ENCODE measurements at places on chromosomes 7 and 10. TPM values are rescaled to one million over a fixed set of nuclear protein-coding genes. Genes with fewer than 3 reads are reported as not detected.

DNA sequence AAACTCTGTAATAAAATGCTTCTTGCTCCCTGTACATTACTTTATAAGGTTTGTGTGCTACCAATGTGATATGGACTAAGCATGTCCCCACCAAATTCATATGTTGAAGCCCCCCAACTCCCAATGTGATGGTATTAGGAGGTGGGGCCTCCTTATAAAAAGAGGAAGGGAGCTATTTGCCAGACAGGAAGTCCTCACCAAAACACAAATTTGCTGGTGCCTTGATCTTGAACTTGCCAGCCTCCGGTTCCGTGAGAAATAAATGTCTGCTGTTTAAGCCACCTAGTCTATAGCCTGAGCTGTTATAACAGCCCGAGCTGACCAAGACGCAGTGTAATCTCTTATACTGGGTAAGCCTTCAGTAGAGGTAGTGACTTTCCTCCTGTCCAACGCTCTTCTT lies 114.5 kb downstream of the INHBA start:
- H3K4me3 ChIP-seq: no peak overlapping the region
- H3K27ac ChIP-seq: no peak overlapping the region
- no peaks in the 10 kb centered on the region for H3K27me3 ChIP-seq

AMPH gene
- 2.0 TPM for total RNA-seq

GRCh38 chr10:99318475-99318874 lies 10.7 kb upstream of the CNNM1 start:
- H3K27me3 ChIP-seq: peaks cover 42% of the 10 kb centered on the region
- DNase-seq: no peak
- no peaks in the 10 kb centered on the region for H3K4me1 ChIP-seq

GRCh38 chr7:142440219-142440905 lies 182.5 kb upstream of the PRSS58 start:
- H3K36me3 ChIP-seq: no peaks in the 10 kb centered on the region
- H3K27me3 ChIP-seq: no peaks in the 10 kb centered on the region
- no peak overlapping the region for H3K4me3 ChIP-seq
- DNase-seq: no peak
- H3K4me1 ChIP-seq: peaks cover 15% of the 10 kb centered on the region

PARD3 gene
- total RNA-seq: 73.4 TPM

DNA sequence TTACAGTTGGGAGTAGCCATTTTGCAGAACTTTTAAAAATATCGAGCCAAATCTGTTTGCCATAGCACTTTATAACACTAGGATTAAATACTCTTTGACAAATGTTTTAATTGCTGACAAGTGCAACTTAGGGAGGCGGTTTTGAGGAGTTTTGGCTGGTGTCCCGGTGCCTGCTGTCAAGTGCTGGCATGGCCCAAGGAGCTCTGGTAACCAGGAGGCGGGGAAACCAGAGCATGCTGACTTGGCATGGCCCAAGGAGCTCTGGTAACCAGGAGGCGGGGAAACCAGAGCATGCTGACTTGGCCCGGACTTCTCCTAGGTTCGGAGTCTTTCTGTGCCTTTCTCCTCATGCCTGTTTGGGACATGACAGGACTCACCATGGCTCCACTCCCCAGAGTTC lies 30.8 kb upstream of the ZNF32 start:
- H3K36me3 ChIP-seq: no peaks in the 10 kb centered on the region
- H3K4me3 ChIP-seq: no peak overlapping the region
- no peak overlapping the region for H3K27ac ChIP-seq
- H3K27me3 ChIP-seq: peaks cover 30% of the 10 kb centered on the region

DNA sequence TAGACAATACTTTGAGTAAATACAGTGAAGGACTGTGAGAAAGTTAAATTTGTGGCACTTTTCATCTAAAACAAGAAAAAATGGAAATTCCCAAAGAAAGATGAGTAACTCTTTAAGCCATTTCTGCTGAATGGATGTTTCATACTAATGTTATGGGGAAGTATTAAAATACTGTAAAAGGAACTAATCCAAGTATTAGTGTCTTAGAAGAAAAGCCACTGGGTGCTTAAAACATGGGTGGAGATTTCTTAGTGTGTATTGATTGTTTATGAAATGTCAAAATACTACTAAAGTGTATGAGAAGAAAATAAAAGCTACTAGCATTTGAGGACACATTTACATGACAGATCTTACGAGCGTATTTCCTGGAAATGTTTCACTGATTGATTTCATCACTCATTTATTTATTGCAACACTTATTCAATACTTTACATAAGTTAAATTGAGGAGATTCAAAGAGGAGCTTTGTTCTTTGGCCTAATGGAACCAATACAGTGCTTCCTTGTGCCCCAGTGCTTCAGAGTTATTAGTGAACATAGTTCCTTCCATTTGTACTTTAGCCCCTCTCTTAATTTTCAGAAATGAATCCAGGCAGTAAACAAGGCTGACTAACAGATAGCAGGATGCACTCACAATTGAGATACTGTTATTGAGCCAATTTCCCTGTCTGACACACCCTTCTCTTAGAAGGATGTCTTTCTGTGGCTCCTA lies 155.5 kb upstream of the AHR start:
- no peaks in the 10 kb centered on the region for H3K27me3 ChIP-seq
- H3K4me3 ChIP-seq: no peak overlapping the region
- no peaks in the 10 kb centered on the region for H3K36me3 ChIP-seq
- no peak for DNase-seq
- H3K27ac ChIP-seq: no peak overlapping the region

GLCCI1 gene
- 30.2 TPM for total RNA-seq

DNA sequence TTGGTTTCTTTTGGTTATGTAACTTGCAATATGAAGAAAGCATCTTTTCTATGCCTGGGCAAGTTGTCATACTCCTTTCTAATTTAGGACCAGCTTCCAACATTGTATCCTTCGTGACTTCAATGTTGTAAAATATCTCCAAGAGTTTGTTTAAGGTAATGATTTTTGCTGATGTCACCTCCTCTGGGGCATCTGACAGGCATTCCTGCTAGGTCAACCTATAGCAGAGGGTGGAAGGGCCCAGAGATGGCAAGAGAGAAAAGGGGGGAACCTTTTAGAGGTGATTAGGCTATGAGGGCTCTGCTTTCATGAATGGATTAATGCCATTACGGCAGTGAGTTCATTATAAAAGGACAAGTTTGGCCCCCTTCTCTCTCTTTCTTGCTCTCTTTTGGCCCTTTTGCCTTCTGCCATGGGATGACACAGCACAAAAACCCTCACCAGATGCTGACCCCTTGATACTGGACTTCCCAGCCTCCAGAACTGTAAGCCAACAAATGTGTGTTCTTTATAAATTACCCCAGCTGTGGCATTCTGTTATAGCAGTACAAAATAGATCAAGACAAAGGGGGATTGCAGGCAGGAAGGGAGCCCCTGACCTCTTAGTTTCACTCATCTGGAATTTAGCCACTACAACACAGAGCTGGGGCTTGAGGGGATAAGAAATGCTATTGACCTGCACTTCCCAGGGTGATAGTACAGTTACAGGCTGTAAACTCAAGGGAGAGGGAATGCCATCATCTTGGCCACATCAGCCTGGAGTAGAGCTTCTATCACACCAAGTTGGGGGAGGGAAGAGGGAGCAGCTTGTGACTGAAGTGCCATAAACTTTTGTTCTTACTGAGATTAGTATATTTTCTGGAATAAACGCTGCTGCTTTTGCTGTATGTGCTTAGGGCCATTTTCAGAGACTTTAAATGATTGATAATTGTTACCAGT lies 195.9 kb downstream of the CFTR start:
- DNase-seq: no peak
- H3K36me3 ChIP-seq: no peaks in the 10 kb centered on the region
- H3K27me3 ChIP-seq: no peaks in the 10 kb centered on the region
- no peak overlapping the region for H3K4me3 ChIP-seq
- no peak overlapping the region for H3K27ac ChIP-seq

TUBGCP2 gene
- total RNA-seq: 69.6 TPM

DNA sequence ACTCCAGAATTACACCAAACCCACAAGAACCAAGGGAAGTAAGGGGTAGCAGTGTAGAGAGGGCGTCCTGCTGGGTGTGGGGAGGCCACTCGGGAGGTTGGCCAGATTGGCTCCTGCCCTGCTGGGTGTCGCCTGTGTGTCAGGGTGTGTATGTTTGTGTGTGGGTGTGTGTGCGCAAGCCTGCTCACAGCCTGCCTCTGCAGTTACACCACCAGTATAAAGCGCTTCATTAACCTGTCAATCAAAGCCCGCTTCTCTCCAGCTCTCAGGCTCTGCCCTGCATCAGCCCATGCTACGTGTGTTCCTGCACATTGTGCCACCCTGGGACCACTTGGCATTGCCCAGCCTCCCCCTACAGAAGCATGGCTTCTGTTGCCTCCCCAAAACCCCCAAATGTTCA lies 83.3 kb upstream of the PAX2 start:
- H3K27ac ChIP-seq: no peak overlapping the region
- DNase-seq: no peak
- H3K36me3 ChIP-seq: peaks cover 3% of the 10 kb centered on the region

AKR1D1 gene
- not detected for total RNA-seq

GRCh38 chr10:118045158-118045836 lies 1.4 kb downstream of the RAB11FIP2 start:
- peak overlapping the region; percentile 88 for H3K4me3 ChIP-seq
- H3K27me3 ChIP-seq: no peaks in the 10 kb centered on the region
- H3K27ac ChIP-seq: peak overlapping the region; percentile 95
- no peaks in the 10 kb centered on the region for H3K36me3 ChIP-seq

GRCh38 chr7:149130572-149131198 lies 4.6 kb upstream of the ZNF425 start:
- no peak overlapping the region for H3K4me3 ChIP-seq
- H3K27me3 ChIP-seq: no peaks in the 10 kb centered on the region
- no peak overlapping the region for H3K27ac ChIP-seq
- H3K4me1 ChIP-seq: peaks cover 14% of the 10 kb centered on the region
- no peak for DNase-seq

GRCh38 chr7:38051786-38052185 lies 126.3 kb upstream of the STARD3NL start:
- DNase-seq: no peak
- peaks cover 5% of the 10 kb centered on the region for H3K36me3 ChIP-seq
- H3K4me3 ChIP-seq: no peak overlapping the region
- no peak overlapping the region for H3K27ac ChIP-seq

- H3K27ac ChIP-seq: no peak overlapping the region
- peaks cover 4% of the 10 kb centered on the region for H3K4me1 ChIP-seq
- no peak overlapping the region for H3K4me3 ChIP-seq
- H3K36me3 ChIP-seq: no peaks in the 10 kb centered on the region
- no peak for DNase-seq
- no peaks in the 10 kb centered on the region for H3K27me3 ChIP-seq
These were observed 114.5 kb downstream of the SEMA3E start for GRCh38 chr7:83534488-83534887.

- H3K36me3 ChIP-seq: no peaks in the 10 kb centered on the region
- H3K4me1 ChIP-seq: peaks cover 24% of the 10 kb centered on the region
- no peak overlapping the region for H3K4me3 ChIP-seq
- no peak for DNase-seq
- H3K27me3 ChIP-seq: peaks cover 64% of the 10 kb centered on the region
These were observed 126.3 kb upstream of the CELF2 start for GRCh38 chr10:10891124-10892082.

GRCh38 chr7:20331910-20332813 lies 1.5 kb downstream of the ITGB8 start:
- H3K27me3 ChIP-seq: no peaks in the 10 kb centered on the region
- H3K36me3 ChIP-seq: peaks cover 5% of the 10 kb centered on the region
- H3K4me1 ChIP-seq: peaks cover 43% of the 10 kb centered on the region

SHTN1 gene
- total RNA-seq: 38.6 TPM

SFMBT2 gene
- total RNA-seq: 2.0 TPM

ANXA8L1 gene
- 1.1 TPM for total RNA-seq

SH2D4B gene
- total RNA-seq: 0.27 TPM

- no peak overlapping the region for H3K27ac ChIP-seq
- no peaks in the 10 kb centered on the region for H3K4me1 ChIP-seq
- no peak overlapping the region for H3K4me3 ChIP-seq
- no peaks in the 10 kb centered on the region for H3K36me3 ChIP-seq
- no peak for DNase-seq
These were observed 80.0 kb downstream of the LHFPL3 start for GRCh38 chr7:104408371-104408770.

DNA sequence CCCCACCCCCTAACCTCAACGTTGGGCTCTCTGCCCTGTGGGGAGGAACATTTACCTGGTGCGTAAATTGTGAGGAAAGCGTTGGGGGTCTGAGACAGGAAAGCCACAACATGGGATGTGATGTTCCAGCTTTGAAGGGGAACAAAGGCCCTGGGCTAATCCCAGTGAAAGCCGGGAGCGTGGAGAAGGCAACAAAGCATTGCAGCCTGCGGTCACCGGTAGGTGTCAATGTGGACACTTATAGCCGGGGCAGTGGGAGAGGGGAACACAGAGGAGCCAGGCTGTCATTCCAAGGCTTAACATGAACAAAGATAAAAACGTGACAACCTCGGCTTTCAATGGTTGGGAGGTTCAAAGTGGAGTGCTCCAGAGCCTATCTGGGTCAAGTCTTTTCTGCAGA lies 12.7 kb downstream of the PTF1A start:
- H3K4me3 ChIP-seq: no peak overlapping the region
- no peak overlapping the region for H3K27ac ChIP-seq
- H3K27me3 ChIP-seq: peaks cover 97% of the 10 kb centered on the region
- H3K36me3 ChIP-seq: no peaks in the 10 kb centered on the region

GRCh38 chr10:84493951-84494848 lies 165.8 kb downstream of the CCSER2 start:
- H3K36me3 ChIP-seq: peaks cover 56% of the 10 kb centered on the region
- no peak overlapping the region for H3K4me3 ChIP-seq
- DNase-seq: no peak
- peak overlapping the region; percentile 50 for H3K27ac ChIP-seq

DNA sequence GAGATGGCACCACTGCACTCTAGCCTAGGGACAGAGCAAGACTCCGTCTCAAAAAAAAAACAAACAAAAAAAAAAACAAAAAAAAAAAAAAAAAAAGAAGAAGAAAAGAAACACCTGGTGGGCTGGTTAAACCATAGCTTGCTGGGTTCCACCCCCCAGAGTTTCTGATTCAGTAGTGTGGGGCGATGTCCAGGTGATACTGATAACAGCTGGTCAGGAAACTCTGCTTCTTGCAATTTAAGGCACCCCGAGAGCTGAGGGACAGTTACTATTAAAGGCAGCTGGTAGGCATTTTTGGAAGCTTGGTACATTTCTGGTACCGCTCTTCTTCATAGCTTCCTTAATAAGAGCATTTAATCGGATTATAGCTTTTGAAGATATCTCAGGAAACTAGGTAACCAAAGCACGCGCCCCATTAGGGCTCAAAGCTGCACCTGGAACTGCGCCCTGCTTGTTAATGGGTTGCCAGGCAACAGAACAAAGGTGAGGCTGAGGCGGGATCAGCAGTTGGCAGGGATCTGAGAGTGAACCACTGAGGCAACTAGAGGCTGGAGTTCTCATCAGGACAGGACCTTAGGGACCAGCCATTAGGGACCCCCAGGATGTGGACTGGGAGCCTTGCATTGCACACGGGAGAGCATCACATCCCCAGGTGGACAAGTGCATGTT lies 6.5 kb upstream of the SDK1 start:
- DNase-seq: no peak
- H3K4me3 ChIP-seq: no peak overlapping the region
- H3K27me3 ChIP-seq: peaks cover 5% of the 10 kb centered on the region
- H3K27ac ChIP-seq: no peak overlapping the region
- peaks cover 1% of the 10 kb centered on the region for H3K4me1 ChIP-seq

All from mesothelial cell of epicardium (in vitro differentiated cells).